ENCODE measurements at places on chromosomes 4 and X.
A peak's percentile ranks its signal among the peaks of the same experiment; 100 is the strongest.

DNA sequence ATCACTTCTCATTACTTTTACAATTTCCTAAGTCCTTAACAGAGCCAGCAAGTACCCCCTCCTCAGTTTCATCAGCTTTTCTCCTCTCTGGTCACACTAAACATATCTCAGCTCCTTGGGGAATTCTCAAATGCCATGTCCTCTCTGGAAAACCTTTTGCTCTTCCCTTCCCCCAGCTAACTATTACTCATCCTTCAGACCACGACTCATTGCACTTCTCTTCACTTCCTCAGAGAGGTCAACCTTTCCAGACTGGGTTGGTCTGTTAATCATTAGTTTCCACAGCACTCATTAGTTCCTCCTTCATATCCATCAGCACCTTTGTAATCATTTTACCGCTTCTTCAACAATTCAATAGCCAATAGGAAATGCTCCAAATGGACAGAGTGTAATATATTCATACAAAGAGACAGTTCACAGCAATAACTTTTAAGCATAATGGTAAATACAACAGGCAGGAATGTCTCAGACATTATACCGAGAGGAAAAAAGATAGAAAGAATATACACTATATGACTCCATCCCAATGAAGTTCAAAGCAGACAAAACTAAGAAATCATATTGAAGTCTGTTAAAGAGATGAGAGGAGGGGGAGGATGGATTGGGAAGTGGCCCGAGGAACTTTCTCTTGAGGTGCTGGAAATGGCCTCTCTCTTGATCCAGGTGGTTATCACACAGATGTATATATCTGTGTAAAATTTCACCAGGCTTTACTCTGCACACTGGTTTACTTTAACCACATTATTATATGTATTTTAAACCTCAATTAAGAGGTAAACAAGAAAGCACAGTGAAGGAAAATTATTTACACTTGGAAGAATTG lies 39.6 kb downstream of the DDX60L start:
- H3K27me3 ChIP-seq, result no peaks in the 10 kb centered on the region
- H3K36me3 ChIP-seq, result peaks cover 50% of the 10 kb centered on the region
- H3K27ac ChIP-seq, result peak overlapping the region; percentile 2
- peaks cover 3% of the 10 kb centered on the region for H3K4me1 ChIP-seq
- DNase-seq, result no peak

DNA sequence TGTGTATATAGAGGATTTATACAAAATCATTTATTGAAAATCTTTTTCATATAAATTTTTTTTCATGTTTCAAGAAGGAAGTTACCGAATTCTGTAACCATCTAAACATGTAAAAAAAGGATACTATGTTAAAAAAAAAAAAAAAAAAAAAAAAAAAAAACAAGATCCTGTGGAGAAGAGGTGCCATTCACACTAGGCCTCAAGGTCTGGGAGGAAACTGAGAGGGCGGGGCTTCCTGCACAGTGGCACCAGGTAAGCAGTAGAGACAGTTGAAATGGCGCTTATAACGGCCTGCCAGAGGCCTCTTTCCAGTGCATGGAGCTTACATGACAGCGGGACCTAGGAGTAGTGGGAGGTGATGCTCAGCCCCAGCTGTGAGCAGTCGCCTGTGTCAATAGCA lies 17.5 kb downstream of the TRAPPC2 start:
- H3K27ac ChIP-seq, result peak overlapping the region; percentile 57
- H3K36me3 ChIP-seq, result peaks cover 58% of the 10 kb centered on the region
- peak; percentile 37 for DNase-seq
- H3K27me3 ChIP-seq, result no peaks in the 10 kb centered on the region

GRCh38 chr4:2950221-2950989 lies 12.8 kb downstream of the NOP14 start:
- H3K36me3 ChIP-seq, result peaks cover 75% of the 10 kb centered on the region
- H3K4me1 ChIP-seq, result peaks cover 14% of the 10 kb centered on the region
- H3K27me3 ChIP-seq, result no peaks in the 10 kb centered on the region
- no peak for DNase-seq

DNA sequence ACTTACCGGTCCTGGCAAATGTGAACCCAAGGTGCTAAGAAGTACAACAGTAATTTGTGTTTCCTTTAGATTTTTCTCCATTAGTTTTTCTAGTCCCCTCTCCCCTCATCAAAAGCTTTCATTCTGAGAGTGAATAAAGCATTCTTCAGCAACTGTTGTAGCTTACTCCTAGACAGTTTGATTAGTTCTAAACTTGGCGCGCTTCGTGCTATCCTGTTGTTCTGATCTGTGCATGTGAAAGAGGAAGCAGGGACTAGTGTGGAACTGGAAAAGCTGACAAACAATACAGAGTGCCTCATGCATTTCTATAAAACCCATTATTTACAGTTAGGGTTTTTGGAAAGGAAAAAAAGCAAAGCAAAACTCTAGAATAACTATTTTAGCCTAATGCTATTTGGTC lies 556.9 kb upstream of the SLIT2 start:
- no peak overlapping the region for H3K27ac ChIP-seq
- no peak overlapping the region for H3K4me3 ChIP-seq
- H3K4me1 ChIP-seq, result no peaks in the 10 kb centered on the region
- no peaks in the 10 kb centered on the region for H3K27me3 ChIP-seq

GRCh38 chr4:3418029-3418762 lies 23.6 kb upstream of the HGFAC start:
- no peaks in the 10 kb centered on the region for H3K4me1 ChIP-seq
- H3K4me3 ChIP-seq, result no peak overlapping the region
- H3K27me3 ChIP-seq, result no peaks in the 10 kb centered on the region
- DNase-seq, result no peak

- no peaks in the 10 kb centered on the region for H3K4me1 ChIP-seq
- no peak overlapping the region for H3K27ac ChIP-seq
- no peaks in the 10 kb centered on the region for H3K36me3 ChIP-seq
- DNase-seq, result no peak
- H3K27me3 ChIP-seq, result no peaks in the 10 kb centered on the region
These were observed 20.2 kb downstream of the SLIT2 start for GRCh38 chr4:20271950-20272349.

DNA sequence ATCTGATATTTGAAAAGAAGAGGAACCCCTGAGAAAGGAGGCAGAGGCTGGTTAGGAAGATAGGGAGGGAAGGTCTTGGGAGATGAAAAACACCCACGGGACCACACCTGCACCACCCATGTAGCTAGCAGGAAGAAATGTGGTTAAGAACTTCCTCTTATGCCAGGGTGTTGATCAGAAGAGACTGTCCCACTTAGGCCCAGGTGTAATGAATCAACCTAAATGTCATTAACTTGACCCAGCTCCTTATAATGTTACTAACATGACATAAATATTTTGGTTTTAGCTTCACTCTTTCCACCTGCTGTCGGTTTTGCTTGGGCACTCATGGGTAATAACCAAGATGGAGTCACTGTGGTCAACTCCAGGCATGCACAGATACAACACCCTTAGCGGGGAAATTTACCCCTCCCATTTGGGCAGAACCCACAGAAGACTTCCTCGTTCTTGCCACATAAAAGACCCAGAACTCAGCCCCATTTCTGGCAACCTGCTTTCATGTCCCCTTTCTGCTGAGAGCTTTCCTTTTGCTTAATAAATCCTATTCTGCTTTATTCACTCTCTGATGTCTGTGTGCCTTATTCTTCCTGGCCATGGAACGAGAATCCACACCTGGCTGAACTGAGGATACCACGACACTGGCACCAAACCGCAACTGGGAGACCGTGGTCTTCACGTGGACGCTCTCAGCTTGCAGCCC lies 46.8 kb downstream of the ZNF141 start:
- H3K4me1 ChIP-seq, result peaks cover 23% of the 10 kb centered on the region
- H3K36me3 ChIP-seq, result peaks cover 35% of the 10 kb centered on the region

DNA sequence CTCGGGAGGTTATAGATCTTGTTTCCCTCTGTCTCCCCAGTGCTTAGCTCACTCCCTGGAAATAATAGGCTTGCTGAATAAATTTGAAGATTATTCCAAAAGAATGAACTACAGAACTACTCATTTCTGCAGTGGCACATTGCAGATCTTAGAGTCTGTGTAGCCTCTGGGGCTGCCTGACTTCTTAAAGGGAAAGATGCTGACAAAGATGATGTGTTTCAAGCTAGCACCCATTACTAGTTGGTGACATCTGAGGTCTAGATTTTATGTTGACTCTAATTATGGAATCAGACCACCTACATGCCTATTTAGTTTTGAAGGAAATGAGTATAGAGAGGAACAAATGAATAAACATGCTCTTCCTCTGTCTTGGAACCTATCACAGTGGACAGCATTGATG lies 123.7 kb upstream of the KCNIP4 start:
- no peak overlapping the region for H3K27ac ChIP-seq
- H3K36me3 ChIP-seq, result no peaks in the 10 kb centered on the region
- no peaks in the 10 kb centered on the region for H3K27me3 ChIP-seq

GRCh38 chrX:39935411-39936064 lies 162.2 kb downstream of the BCOR start:
- no peaks in the 10 kb centered on the region for H3K36me3 ChIP-seq
- no peaks in the 10 kb centered on the region for H3K27me3 ChIP-seq
- no peak overlapping the region for H3K4me3 ChIP-seq
- H3K4me1 ChIP-seq, result peaks cover 19% of the 10 kb centered on the region

GRCh38 chr4:139839403-139840031 lies 173.9 kb downstream of the MGST2 start:
- no peak overlapping the region for H3K27ac ChIP-seq
- DNase-seq, result no peak

DNA sequence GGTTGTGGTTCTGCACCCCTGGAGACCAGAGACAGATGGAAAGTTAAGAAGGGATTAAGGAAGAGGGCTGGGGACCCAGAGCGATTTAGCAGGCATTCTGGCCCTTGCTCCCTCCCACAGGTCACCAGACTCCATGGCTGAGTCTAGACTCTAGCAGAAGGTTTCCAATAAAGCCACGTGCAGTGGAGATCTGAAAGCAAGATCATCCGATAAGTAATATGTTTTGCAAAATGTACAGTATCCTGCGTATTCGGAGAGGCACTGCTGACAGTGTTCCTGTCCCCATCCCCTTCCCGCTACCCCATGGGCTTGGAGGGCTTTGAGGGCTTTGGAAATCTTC lies 531 bp upstream of the GPRIN3 start:
- peak overlapping the region; percentile 43 for H3K27ac ChIP-seq
- peaks cover 36% of the 10 kb centered on the region for H3K36me3 ChIP-seq
- no peak for DNase-seq
- H3K4me3 ChIP-seq, result peak overlapping the region; percentile 90

Measured in activated CD8-positive, alpha-beta T cell treated with anti-CD3 and anti-CD28 coated beads, Interleukin-2, amount 10 ng/mL, durations not matched to agents 7 days and 5 days (primary cell).